ENCODE measurements at places on chromosomes 16 and 17.

GRCh38 chr16:87012954-87013938 lies 303.9 kb downstream of the C16orf95 start:
- DNase-seq, result no peak

GRCh38 chr17:44121997-44122815 lies 1.2 kb downstream of the HDAC5 start:
- DNase-seq, result no peak

DNA sequence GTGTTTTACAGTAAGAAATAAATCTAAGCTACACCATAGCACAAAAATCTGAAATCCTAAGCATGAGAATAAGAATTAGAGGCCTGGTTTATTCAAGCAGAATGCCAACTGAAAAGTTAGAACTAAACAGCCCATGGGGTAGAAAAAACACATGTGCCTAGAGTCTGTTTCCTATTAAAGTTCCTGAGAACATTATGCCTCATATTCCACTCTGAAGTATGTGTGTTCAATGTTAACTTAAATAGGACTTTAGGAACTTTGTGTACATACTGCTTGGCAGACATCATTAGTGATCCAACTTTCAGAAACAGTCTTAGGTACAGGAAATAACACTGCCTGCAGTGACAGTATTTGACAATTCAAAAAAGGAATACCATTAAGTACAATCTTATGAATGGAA lies 18.2 kb downstream of the HEATR6 start:
- no peak for DNase-seq

DNA sequence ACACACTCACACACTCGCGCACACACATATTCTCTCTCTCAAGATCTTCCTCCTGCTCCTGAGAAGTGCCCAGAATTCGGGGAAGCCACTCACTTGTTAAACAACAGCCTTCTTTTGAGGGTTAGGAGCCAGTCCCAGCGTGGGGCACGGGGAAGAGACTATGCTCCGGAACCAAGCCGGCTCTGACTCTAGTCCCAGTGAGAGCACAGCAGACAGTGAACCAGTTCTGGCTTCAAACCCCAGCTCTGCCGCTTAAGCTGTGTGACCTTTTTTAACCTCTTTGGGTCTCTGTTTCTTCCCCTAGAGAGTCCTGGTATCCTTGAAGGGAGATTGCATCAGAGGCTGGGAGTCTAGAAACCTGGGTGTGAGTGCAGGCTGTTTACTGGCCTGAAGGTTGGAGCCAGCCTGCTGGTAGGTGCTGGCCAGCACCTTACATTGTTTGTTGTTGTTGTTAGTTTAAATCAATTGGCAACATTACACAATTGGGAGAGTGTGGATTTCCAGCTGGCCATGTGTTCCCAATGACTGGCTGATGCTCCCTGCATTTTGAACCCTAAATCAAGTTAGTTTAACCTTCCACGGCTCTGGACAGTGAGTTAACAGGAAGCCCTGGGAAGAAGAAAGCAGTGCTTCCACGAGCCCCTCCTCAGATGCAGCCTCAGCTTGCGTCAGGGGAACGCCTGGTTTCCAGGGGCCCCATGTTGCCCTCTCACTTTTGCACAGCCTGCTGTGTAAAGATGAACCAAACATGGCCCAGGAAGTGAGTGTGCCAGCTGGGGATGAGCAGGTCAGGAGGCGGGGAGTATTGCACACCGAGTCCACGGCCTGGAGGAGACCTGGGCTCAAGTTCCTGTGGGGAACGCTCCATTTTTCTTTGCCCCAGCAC lies 71.5 kb downstream of the GAS7 start:
- peak; percentile 91 for DNase-seq

GRCh38 chr17:39979016-39979670 lies 1.5 kb upstream of the PSMD3 start:
- peak; percentile 98 for DNase-seq

GRCh38 chr16:19717314-19717713 lies 713 bp downstream of the KNOP1 start:
- DNase-seq, result no peak

DNA sequence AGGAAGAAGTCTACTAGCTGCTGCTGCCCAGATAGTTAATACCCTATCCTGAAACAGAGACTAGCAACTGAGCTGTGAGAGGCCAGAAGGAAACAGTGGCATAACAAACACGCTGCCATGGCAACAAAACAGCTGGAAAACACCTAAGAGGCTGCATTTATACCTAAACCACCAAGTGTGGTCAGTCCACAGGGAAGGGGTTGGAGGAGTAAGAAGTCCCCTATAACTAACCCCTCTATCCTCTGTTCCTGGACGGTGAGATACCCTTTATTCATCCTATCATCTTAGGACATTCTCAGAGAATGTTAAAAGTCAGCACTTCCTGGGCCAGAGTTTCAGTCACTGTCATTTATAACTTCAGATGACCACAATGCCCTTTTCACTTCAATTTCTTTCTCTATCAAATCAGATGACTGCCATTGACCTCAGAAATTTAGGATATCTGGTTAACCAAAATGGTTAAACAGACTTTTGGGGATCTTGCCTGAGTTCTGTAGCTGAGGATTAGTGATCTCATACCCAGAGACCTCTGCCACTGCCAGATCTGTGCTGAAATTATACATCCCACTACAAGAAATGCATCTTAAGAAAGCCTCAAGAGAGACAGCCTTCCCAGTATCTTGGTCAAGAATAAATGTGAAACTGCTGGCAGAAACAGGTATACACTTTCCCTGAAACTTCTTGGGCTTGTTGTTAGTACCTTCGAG lies 36.2 kb downstream of the STH start:
- peak; percentile 19 for DNase-seq

DNA sequence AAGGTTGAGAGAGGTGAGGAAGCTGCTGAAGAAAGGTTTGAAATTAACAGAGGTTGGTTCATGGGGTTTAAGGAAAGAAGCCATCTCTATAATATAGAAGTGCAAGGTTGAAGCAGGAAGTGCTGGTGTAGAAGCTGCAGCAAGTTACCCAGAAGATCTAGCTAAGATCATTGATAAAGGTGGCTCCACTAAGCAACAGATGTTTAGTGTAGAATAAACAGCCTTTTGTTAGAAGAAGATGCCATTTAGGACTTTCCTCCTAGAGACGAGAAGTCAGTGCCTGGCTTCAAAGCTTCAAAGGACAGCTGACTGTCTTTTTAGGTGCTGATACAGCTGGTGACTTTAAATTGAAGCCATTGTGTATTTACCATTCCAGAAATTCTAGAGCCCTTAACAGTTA lies 29.3 kb downstream of the GOSR1 start:
- no peak for DNase-seq

- DNase-seq, result no peak
Measured at GRCh38 chr16:15658556-15658955, 8.5 kb downstream of the NDE1 start.

GRCh38 chr17:76034428-76035350 lies 7.6 kb upstream of the EVPL start:
- DNase-seq, result no peak

- DNase-seq, result no peak
Measured at GRCh38 chr17:83121921-83122820, 42.8 kb downstream of the METRNL start.

DNA sequence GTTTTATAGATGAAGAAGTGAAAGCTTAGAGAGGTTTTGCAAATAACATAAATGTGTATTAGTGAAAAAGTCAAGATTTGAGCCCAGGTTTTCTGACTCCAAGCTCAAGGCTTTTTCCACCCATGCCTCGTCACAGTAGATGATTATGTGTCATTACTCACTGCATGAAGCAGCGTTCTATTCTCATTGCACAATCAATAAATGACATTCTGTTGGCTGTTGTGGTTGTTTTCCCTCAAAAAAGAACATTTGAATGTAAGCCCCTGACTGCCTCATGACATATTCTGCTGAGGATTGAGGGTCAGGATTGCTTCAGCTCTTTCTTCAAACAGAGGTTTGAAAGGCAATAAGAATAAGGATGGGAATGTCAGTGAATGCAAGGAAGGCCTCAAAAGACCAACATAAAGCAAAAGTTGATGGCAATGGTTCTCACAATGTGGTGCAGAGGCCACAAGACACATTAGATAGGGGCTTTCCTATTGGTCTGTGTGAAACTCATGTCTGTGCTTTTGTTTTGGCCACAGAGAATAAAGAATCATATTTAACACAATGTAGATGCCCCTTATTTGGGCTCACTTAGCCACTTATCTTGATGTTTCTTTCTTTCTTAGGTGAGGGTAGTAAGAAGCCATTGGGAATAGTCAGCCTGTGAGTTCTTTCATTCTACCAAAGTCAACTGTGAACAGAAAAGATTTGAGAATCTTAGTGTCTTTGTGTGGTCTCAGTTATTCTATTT lies 5.4 kb upstream of the MMD start:
- DNase-seq, result peak; percentile 95

- DNase-seq, result peak; percentile 48
Measured at GRCh38 chr17:43673516-43674323, 12.0 kb upstream of the MEOX1 start.

GRCh38 chr16:85947230-85948137 lies 48.5 kb downstream of the IRF8 start:
- DNase-seq, result no peak

DNA sequence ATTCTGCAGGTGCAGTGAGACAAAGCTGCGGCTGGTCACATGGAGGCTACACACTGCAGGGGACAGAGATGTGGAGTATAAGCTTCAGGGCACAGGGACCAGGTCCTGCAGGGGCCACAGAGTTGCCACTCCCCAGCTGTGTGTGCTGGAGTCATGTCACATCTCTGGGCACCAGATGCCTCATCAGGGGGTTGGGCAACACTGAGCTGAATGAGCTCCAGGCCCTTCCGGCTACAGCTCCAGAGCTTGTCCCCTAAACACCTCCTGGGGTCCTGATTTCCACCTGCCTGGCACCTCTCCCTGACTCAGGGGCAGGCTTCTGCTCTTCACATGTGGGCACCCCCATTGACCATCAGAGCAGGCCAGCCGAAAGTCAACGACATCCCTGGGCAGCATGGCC lies 32.5 kb downstream of the SPHK1 start:
- no peak for DNase-seq

GRCh38 chr17:33416131-33416530 lies 123.0 kb upstream of the ASIC2 start:
- no peak for DNase-seq

- DNase-seq, result peak; percentile 50
Measured at GRCh38 chr17:9729034-9729650, 62.2 kb downstream of the DHRS7C start.

DNA sequence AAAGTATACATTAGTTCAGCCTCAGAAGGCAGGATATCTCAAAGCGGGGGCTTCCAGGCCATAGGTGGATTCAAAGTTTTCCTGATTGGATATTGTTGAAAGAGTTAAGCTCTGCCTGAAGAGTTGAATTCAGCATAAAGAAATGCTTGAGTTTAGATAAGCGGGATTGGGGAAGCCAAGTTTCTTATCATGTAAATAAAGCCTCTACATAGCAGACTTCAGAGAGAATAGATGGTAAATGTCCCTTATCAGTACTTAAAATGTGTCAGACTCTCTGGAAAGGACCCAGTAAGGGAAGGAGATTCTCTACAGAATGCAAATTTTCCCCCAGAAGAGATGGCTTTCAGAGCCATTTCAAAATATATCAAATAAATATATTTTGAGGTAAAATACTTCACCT lies 423.5 kb downstream of the SHISA9 start:
- DNase-seq, result no peak

DNA sequence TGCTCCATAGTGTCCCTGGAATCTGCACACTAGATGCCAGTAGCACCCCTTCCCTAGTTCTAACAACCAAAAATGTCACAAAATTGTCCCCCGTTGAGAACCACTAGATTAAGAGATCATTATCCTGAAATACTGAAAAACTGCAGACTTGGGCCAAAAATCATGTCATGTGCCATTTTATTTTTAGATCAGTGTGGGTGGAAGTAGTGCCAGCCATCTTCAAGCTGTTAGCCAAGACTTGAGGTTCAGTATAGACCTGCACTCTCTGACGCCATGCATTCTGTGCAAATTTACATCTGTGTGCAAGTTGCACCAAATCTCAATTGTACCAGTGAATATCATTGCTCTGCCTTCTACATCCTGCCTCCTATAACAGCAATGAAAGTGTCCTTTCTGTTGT lies 31.5 kb upstream of the NOL11 start:
- DNase-seq, result no peak
